Fibroblast of the aortic adventitia (primary cell): ENCODE measurements at places on chromosomes 7 and 10. TPM values are rescaled to one million over a fixed set of nuclear protein-coding genes. Genes with fewer than 3 reads are reported as not detected.
A peak's percentile ranks its signal among the peaks of the same experiment; 100 is the strongest.

SPDYE2B gene
- 0.16 TPM in 1 of 2 replicates, not detected in the other for total RNA-seq

CDHR3 gene
- 14.0 and 19.6 TPM in 2 replicates for total RNA-seq

- DNase-seq = no peak
Observed at GRCh38 chr10:116602648-116603400, 12.1 kb downstream of the PNLIPRP1 start.

DNA sequence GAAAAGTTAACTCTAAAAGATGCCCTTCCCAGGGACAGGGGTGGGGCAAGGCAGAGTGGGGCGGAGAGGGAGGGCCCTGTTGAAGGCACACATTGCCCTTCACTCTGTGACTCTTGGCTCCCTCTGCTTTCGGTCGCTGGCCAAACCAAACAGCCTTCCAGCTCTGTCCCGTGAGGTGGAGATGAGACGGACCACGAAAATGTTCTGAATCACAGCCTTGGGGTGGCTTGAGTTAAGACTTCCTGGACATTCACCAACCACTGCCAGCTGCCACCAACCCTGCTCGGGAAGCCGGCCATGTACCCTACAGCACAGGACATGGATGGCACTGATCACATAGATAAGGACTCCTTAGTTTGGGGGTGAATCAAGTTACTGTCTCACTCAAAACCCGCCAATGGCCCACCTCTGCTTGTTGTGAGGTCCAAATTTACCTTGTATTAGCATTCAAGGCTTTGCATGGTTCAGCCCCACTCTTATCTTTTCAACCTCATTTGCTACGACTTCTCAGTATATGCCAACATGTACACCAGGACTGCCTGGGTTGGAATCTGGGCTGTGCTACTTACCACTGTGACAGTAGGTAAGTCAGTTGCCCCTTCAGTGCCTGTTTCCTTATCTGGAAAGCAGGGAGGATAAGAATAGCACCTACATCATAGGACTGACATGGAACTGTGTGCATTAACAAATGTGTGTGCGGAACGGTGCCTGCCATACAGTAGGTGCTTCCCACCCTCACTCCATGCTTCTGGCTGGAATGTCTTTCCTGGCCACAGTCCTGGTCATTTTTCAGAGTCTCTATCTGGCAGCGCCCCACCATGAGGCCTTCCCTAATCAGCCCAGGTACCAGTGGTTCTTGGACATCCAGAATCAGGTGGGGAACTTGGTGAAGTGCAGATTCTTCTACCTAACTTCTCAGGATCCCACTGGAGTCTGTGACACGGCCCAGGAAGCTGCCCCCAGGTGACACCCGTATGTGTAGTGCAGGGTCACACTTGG is 28.0 kb downstream of the ITPRIP start:
- DNase-seq = peak; percentile 88

- peak; percentile 24 for DNase-seq
Observed at GRCh38 chr7:51070151-51070550, 246.5 kb downstream of the COBL start.

- no peak for DNase-seq
Observed at GRCh38 chr7:49839863-49840645, 66.6 kb downstream of the VWC2 start.

GRCh38 chr7:49398746-49399145 is 374.7 kb upstream of the VWC2 start:
- no peak for DNase-seq
